ENCODE measurements at places on chromosomes 1 and 21. TPM values are rescaled to one million over a fixed set of nuclear protein-coding genes. Genes with fewer than 3 reads are reported as not detected.
A peak's percentile ranks its signal among the peaks of the same experiment; 100 is the strongest.

CHI3L1 gene
- 0.94 TPM for polyA plus RNA-seq

ACTA1 gene
- polyA plus RNA-seq = 0.92 TPM

KCNE1 gene
- 2.0 TPM for polyA plus RNA-seq

TNFRSF4 gene
- 2.3 TPM for polyA plus RNA-seq

MPL gene
- polyA plus RNA-seq = 1.4 TPM

A3GALT2 gene
- 0.28 TPM for polyA plus RNA-seq

TSPEAR gene
- 3.7 TPM for polyA plus RNA-seq

- no peak for DNase-seq
These were observed 39.7 kb upstream of the SLC2A1 start for GRCh38 chr1:42998386-42998785.

GRCh38 chr1:16617114-16617631 is 3.8 kb upstream of the NBPF1 start:
- DNase-seq = no peak

GRCh38 chr21:44345495-44345894 is 6.3 kb upstream of the CFAP410 start:
- peak; percentile 49 for DNase-seq

DNA sequence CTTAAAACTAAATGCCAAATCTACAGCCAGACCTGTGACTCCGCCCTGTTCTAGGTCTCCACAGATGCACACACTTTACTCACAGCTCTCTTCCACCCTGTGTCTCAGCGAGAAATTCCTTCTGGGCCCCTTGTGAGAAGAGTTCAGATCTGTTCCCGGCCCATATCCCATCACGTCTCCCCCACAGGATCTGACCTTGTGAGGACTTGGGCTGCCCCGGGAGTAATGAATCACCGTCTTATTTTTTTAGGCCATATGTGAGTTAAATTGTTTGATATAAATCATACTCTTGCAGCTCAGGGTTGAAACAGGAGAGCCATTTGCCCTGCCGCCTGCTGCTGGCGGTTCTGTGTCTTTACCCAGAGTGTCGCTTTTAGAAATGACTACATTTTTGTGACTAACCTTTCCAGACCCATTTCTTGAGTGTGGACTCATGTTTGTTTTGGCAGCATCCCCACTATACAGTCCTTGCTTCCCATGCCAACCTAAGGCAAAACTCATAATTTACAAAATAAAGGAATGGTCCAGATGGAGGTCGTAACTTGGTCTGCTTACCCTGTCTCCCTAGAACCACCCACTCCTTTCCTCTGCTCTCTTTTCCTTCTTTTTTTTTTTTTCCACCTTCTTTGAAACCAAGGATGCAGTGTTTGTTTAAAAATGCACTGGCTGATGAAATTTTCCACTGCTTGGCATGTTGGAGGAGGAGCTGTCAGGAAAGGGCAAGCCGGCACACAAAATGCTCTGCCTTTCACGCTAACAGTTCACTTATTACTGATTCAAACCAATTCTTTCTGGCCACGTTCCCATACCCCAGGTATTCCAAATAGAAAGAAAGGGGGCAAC is 98.0 kb upstream of the C1orf105 start:
- DNase-seq = no peak

DNA sequence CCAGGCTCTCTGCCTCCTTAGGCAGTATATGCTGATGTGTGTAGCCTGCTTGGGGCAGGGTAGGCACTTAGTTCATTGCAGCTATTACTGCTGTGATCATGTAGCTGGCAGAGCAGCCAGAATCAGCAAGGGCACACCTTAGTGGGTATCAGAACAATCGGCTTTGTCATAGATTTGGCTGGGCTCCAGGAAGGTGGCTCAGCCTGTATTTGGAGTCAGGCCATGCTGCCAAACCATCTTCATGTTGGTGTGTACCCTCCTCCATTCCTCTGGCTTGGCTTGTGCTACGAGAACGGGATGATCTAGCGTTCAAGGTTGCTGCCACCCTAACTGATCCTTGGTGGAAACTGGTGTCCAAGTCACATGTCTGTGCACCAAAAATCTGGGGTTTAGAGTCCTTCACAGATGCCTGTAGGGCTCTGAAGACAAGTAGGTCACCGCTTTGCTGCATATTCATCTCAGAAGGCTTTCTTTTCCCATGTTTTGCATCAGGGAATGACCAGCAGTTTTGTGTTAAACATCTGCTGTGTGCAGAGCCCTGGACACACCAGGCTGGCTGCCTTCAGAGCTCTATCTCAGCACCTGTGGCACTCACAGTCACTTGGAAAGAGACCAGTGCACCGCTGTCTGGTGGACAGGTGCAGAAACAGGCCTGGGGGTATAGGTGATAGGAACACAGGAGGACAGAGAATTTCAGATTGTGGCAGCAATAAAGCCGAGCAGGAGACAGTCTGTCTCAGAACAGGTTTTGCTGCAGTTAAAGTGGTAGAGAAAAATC is 23.7 kb downstream of the VANGL1 start:
- DNase-seq = no peak

DNA sequence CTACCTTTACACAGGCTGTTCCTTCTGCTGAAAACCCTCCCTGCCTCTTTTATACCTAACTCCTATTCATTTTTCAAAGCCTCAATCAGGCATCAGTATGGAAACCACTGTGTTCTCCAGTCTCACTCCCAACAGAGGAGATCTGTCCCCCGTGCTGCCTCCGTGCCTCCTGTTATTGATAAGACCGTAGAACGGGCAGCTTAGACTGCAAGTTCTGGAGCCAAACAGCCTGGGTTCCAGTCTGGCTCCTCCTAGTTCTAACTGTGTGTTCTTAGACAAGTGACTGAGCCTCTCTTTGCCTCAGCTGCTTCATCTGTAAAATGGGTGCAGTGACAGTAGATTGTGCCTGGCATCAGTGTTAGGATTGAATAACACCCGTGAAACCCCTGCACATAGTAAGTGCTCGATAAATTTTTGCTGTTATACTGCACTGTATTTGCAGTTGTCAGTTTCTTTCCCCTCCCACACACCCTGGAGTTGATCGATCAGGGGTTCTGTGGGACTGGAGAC is 17.0 kb upstream of the IFFO2 start:
- no peak for DNase-seq
